ENCODE measurements at places on chromosomes 2 and 18. TPM values are rescaled to one million over a fixed set of nuclear protein-coding genes. Genes with fewer than 3 reads are reported as not detected.

SULT1C3 gene
- polyA plus RNA-seq: not detected

MYOM1 gene
- polyA plus RNA-seq: 7.8 TPM

TEKT4 gene
- polyA plus RNA-seq: 0.11 TPM

RAB17 gene
- 10.4 TPM for polyA plus RNA-seq

SP100 gene
- polyA plus RNA-seq: 26.7 TPM

DNA sequence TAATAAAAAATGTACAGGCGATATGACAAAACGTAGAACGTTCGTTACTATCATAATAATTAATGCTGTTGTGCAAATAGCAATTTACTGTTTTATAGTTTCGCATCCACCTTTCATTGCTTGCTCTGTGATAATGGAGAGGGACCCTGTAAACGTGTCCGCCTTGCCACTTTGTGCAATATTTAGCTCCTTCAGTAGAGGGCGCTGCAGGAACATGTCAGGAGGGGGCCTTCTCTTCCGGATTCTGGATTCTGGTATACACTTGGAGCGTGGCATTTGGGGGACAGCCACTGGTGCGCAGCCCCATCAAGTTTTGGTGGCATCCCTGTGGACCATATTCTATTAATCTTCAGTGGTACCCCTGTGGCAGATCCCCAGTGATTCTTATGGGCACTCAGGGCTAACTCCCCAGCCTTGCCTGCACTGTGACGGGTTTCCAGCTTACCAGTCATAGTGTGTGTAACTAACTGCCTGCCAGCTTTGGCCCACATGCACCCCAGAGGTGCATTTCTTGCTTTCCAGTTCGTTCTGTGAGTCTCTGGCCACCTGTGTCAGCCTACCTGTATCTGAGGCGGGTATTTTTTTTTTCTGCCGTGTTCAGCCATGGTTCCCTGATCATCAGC lies 140.3 kb downstream of the CYRIA start:
- DNase-seq: no peak

GRCh38 chr2:232463701-232464543 lies 8.0 kb downstream of the ALPI start:
- DNase-seq: no peak

DNA sequence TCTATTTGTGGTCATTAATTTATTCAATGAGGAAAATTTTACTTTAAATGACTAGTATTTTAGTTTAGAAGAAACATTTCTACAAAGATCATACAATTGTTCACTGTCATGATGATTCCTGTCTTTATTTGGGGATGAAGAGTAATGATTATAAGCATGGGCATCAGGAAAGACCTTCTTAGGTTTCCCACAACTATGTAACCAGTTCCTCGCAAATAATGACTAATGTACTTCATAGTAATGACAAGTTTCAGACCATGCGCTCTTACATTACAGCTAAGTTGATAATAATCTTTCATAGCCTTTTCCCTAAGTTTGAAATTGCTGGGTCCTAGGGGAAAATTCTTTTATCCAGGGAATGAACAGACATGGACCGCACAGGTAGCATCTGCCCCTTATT lies 90.5 kb downstream of the MYO5B start:
- DNase-seq: no peak

KCNS3 gene
- polyA plus RNA-seq: 8.1 TPM

GRCh38 chr2:230714136-230714480 lies 1.5 kb downstream of the CAB39 start:
- no peak for DNase-seq

- no peak for DNase-seq
These were observed 42.6 kb downstream of the PXDN start for GRCh38 chr2:1701556-1702185.

DNA sequence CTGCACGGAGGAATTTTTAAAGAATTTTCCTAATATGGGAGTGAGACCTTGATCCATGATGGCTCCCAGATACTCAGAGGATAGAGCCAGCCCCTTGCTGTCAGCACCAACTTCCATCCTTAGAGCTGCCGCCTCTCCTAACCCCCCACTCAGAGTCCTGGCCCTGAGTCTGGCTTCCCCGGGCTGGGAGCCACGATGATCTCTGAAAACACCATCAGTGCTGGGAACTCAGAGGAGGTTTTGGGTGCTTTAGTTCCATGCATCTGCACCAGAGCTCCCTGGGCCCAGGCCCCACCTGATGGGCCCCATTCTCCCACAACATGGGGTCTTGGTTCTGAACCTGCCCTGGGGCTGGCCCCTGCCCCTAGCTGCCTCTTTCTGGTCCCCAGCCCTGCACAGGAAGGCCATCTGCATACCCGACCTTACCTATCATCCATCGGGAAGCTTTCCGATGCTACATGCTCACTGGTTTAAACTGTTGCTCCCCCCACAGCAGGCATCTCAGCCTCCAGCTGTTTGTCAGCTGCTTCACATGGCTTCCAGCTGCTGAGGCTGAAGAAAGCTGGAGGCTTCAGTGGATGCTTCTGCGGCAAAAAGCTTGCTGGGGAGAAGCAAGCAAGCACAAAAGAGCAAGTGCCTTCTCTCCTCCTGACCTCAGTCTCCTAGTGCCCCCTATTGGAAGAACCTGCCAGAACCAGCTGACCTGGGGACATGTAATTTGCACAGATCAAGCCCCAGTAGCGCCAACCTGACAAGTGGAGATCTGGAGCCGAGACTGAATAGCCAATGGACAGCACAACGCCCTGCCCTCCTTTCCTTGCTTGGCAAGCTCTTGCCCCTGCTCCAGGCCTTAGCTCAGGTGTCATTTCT lies 24.2 kb upstream of the RHOB start:
- peak; percentile 41 for DNase-seq

G6PC2 gene
- polyA plus RNA-seq: not detected

PLCL1 gene
- 19.4 TPM for polyA plus RNA-seq

SAG gene
- polyA plus RNA-seq: 0.07 TPM

DNA sequence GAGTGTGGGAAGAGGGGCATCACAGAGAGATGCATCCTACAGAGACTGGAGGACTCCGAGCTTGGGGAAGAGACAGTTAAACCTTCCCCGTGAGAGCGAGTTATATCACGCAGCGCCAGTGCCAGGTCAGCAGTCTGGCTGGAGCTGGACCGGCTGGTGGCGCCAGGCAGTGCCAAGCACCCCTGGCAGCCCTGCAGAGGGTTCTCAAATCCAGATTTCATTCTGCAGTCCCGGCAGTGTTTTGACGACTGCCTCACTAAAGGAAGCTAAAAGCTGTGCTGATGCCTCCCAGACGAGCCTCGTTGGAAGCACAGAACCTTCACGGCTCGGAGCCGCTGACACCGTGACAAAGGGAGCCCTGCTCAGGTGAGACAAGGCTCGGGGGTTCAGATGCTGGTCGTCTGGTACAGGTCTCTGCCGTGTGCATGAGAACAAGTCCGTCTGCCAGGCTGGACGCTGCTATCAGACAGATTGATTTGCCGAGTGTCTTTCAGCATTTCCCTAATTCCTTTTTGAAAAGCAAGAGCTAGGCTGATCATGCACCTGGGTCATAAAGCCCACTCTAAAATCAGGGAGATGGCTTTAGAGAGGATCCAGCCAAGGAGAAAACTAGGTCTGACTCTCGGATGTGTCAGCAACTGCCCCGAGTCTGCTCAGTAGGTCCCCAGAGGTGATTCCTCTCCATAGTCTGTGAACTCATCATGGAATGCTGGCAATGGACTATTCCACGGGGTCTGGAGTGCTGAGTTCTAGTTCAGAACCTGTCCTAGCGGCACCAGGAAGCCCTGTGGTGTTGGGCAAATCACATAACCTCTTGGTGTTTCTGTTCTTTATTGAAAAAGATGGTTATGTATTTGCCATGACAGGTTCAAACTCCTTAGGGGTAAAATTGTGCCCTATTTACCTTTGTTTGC lies 240.6 kb downstream of the SOX11 start:
- no peak for DNase-seq

DNA sequence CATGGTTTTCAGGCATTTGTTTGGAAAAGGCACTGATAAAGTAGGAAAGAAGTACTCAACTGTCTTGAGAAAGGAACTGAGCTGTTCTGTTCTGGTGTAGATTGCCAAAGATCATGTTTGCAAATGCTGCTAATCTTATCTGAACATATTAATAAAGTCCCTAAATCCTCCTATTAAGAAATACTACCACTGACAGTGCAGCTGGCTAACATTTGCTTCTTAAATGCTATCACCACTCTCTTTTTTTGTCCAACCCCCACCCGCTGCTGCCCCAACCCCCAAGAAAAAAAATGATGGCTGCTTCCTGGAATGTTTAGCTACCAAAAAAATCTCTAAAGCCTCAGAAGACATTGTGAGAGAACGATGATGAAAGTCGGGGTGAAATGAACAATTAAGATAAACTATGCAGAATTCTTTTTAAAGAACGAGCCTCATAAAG lies 130.7 kb downstream of the CCBE1 start:
- no peak for DNase-seq

GRCh38 chr2:42136782-42137124 lies 32.4 kb upstream of the EML4 start:
- DNase-seq: no peak

DNA sequence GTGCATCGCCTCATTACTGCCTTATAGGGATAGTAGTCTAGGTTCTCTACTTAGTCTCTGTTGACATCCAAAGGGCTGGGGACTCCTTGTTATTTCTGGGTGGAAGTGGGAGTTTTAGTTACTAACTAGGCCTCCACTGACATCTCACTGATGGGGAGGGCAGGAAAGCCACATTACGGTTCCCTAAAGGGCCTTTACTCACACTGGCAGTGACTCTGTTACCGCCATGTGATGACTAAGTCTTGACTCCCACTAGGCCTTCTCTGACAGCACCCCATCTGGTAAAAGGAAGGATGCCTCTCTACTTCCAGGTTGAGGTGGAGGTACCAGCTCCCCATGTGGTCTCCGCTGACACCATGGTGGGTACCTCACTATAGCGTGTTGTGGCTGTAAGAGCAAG lies 14.0 kb upstream of the BCL2L11 start:
- no peak for DNase-seq

FOXI3 gene
- polyA plus RNA-seq: 0.15 TPM

GRCh38 chr2:31127931-31128330 lies 10.3 kb downstream of the GALNT14 start:
- no peak for DNase-seq

ABCG5 gene
- 0.55 TPM for polyA plus RNA-seq

DNA sequence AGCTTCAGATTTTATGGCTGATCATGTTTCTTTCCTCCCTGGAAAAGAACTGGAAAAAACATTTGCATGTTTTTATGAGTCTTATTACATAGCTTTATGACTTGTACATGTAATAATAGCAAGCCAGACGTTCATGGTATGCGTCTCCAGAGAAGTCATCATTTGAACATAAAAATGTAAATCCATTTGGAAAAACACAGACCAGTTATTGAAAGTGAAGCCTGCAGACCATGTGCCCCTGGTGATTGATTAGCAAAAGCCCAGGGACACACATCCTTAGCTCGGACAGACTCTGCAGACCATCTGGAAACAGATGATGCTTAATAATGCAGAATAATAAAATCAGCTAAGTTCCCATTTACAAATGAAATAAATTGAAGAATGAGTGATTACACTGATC lies 283.1 kb downstream of the TDRD15 start:
- DNase-seq: no peak

DPYSL5 gene
- polyA plus RNA-seq: 4.9 TPM

DNA sequence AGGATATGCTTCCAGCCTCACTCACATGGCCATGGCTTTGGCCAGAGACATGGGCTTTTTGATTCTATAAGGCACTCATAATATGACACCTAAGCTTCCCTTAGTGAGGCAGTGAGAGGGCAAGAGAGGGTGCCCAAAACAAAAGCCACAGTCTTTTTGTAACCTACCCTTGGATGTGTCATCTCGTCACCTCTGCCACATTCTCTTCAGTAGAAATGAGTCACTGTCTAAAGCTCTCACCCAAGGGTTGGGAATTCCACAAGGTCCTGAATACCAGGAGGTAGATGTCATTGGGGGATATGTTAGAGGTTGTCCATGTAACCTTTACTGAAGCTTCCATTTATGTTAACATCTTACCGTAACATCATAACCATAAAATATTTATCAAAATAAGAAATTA lies 108.4 kb downstream of the ALMS1 start:
- no peak for DNase-seq

GRCh38 chr18:1965541-1965940 lies 605.8 kb downstream of the METTL4 start:
- no peak for DNase-seq

- DNase-seq: no peak
These were observed 205.1 kb downstream of the BABAM2 start for GRCh38 chr2:28095622-28096021.

AGXT gene
- not detected for polyA plus RNA-seq

PLGLB1 gene
- polyA plus RNA-seq: 7.8 TPM

CCDC85A gene
- polyA plus RNA-seq: 1.8 TPM

- DNase-seq: no peak
These were observed 37.9 kb upstream of the ITGA4 start for GRCh38 chr2:181419129-181419855.

Measured in right renal cortex interstitium (tissue), 3 donors.